Foreskin keratinocyte (primary cell): ENCODE measurements at places on chromosomes 7 and 10. TPM values are rescaled to one million over a fixed set of nuclear protein-coding genes. Genes with fewer than 3 reads are reported as not detected.

Gene NXPH1
- polyA plus RNA-seq = not detected in 2 replicates

- DNase-seq = peak; percentile 11
Measured at GRCh38 chr10:27153845-27154193, 365 bp downstream of the YME1L1 start.

- DNase-seq = peak; percentile 30
Measured at GRCh38 chr7:156935250-156935649, 14.3 kb upstream of the NOM1 start.

GRCh38 chr7:103989785-103990767, 618 bp upstream of the RELN start:
- peak; percentile 15 for DNase-seq

- DNase-seq = no peak
Measured at GRCh38 chr7:116439005-116439404, 60.5 kb upstream of the CAV2 start.
